Stomach (tissue), 19 donors: ENCODE measurements at places on chromosomes 6 and 20.

- peak; percentile 70 for DNase-seq
These were observed 3.3 kb downstream of the PLN start for GRCh38 chr6:118551063-118552053.

DNA sequence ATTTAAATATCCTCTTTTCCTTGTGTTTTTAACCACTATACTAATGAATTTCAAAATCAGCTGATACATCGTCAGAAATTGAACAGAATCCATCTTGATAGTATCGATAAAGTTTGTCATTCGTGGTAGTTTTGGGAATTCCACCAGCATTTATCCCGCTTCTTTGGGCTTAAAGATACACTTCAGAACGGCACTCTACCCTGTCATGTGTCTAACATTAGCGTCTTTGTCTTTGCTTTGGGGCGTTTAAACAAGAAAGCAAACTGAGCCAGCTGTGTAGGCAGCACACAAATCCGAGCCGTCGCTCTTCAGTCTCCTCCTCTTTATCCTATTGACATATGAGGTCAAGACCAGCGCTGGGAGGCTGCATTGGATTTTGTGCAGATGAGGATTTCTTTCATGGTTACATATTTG, 27.5 kb upstream of the NHSL1 start:
- peak; percentile 64 for DNase-seq

GRCh38 chr6:41549673-41550072, 3.5 kb downstream of the FOXP4 start:
- no peak for DNase-seq

- DNase-seq = no peak
These were observed 189.0 kb upstream of the ASCC3 start for GRCh38 chr6:101070044-101070608.

GRCh38 chr6:161223646-161224045, 50.2 kb downstream of the AGPAT4 start:
- no peak for DNase-seq

GRCh38 chr6:143961886-143962878, 45.9 kb downstream of the PLAGL1 start:
- DNase-seq = no peak

GRCh38 chr6:111129013-111129412, 41.7 kb downstream of the SLC16A10 start:
- peak; percentile 65 for DNase-seq

GRCh38 chr20:51237278-51237677, 214.4 kb upstream of the KCNG1 start:
- DNase-seq = no peak

- no peak for DNase-seq
These were observed 57.4 kb upstream of the FOXC1 start for GRCh38 chr6:1552296-1552761.

DNA sequence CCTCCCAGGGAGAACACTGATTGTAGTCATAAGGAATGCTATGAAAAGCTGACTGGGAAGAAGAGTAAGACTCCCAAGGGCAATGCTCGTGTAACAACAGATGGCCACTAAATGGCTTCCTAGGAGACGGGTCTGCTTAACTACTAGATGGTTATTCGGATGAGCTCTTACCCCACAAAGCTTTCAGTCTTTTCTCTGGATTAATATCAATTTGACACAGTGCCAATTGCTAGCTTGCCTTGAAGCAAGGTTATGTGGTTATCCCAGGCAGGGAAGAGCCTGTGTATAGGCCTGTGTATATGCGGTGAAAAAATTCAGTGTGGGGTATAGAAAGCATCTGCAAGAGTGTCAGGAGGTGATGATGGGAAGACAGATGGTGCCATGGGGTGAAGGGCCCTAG, 86.4 kb upstream of the NOX3 start:
- no peak for DNase-seq

DNA sequence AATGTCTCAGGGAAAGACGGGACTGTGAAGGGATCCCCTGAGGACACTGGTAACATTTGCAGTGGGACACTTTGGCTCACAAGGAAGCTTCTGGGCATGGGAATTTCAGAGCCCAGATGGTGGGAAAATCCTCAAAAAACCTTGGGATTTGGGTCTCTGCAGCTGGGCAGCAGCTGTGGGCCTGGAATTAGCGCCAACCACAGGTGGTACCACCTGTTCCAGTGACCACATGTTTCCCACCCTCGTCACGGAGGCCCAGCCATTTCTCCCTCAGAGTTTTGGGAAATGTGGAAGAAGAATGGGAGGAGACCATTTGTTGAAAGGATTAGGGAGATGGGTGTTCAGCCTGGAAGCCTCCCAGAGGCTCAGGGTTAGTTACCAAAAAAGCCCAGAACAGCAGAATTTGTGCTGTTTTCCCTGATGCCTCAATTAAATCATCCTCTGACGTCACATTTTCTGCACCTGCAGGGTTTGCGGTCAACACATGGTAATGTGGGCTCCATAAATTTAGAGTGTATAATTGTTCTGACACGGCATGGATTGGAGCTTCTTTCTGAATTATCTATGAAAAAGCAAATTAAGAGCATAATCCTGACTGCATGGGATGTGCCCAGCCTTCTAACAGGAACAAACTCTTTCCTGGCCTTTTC, 34.4 kb downstream of the EDN3 start:
- no peak for DNase-seq

GRCh38 chr20:18090044-18090443, 32.3 kb upstream of the OVOL2 start:
- no peak for DNase-seq

- DNase-seq = no peak
These were observed 14.0 kb downstream of the SMLR1 start for GRCh38 chr6:130841128-130841728.

DNA sequence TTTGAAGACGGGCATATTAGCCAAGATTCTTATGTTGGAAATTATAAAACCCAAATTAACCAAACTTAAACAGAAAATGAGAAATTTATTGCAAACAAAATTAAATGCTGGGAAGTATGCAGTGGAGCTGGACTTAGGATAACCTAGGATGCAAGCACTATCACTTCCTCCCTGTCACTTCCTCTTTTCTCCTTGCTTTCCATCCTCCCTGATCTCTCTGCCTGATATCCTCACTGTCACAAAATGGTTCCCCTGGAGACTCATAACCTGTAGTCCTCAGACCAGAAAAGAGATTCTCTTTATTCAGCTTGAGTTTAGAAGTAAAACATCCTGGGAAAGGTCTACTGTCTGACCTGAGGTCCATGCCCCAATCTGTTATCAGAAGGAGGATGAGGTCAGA, 7.4 kb upstream of the KLHL32 start:
- DNase-seq = no peak

DNA sequence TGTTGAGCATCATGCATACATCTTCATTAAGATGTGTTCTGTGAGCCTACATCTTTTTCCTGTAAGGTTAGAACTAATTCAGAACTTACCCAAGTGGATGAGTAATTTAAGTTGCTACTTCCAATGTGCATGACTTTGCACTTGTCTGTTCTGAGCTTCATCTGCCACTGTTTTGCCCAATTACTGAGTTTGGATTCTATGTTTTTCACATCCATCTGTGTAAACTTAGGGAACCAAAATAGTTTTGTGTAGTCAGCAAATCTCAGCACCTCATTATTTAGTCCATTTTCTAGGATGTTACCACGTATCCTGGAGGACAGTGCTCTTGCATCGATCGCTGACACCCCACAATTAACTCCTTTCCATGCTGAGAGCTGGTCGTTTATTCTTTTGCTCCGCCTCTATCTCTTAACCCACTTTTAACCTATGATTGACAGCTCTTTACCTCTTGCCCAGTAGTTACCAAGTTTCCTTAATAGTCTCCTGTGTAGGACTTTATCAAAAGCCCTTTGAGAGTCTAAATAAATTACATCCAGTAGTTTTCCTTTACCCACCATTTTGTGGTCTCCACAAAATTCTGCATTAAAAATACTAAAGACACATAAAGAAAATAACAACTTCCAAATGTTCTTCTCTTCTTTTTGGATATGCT, 44.2 kb upstream of the CITED2 start:
- no peak for DNase-seq

DNA sequence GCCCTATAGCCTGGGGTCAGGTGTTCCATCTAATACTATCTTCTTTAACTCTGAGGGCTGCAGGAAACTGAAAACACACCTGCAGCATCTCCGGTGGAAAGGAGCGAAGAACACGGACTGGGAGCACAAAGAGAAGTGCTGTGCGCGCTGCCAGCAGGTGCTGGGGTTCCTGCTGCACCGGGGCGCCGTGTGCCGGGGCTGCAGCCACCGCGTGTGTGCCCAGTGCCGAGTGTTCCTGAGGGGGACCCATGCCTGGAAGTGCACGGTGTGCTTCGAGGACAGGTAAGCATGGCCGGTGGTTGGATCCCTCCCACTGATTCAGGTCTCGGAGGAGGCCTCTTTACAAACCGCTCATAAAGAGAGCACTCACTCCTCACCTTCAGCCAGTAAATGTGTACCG, 15.5 kb downstream of the SYTL3 start:
- DNase-seq = no peak

GRCh38 chr20:21501184-21501583, 12.7 kb downstream of the NKX2-2 start:
- DNase-seq = no peak

GRCh38 chr6:90411292-90411781, 114.7 kb upstream of the BACH2 start:
- no peak for DNase-seq

DNA sequence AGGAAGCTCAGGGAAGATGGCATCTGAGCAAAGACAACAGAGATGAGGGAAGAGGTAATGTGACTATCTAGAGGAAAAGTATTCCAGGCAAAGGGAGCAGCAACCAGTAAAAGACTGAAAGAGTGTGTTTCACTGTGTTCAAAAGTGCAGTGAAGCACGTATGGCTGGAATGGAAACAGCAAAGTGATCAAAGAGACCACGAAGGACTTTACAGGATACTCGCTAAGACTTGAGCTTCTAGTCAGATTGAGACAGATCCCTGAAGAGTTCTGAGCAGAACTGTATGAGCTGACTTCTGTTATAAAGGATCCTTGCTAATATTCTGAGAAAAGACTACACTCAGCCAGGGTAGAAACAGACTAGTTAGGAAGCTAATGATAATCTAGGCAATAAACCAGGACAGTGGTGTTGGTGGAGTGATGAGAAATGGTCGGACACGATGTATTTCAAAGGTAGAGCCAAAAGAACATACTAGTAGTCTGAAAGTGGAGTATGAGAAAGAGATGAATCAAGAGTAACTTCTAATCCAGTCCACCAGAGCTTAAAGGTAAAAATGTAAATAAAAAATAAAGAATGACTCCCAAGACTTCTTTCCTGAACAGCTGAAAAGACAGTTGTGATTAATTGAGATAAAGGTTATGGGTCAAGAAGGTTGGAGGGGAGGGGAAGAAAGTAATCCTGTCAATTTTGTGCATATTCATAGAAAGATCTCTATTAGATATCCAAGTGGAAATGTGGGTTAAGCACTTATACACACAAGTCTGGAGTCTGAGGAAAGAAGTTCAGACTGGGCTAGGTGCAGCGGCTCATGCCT, 14.2 kb downstream of the SEC63 start:
- no peak for DNase-seq

DNA sequence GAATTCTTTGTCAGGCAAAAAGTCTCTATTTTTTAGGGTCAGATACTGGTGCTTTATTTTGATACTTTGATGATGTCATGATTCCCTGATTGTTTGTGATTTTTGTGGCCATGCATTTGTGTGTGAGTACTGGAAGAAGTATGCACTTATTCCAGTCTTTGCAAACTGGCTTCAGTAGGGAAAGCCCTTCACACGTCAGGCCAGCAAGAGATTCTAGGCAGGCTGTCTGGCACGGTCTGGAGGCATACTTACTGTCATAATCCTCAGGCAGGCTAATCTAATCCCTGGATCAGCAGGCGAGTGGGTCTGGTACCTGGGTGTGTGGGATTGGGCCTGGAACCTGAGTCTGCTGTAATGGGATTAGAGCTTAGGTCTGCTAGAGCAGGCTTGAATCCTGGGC, 391.8 kb upstream of the MMS22L start:
- DNase-seq = no peak

DNA sequence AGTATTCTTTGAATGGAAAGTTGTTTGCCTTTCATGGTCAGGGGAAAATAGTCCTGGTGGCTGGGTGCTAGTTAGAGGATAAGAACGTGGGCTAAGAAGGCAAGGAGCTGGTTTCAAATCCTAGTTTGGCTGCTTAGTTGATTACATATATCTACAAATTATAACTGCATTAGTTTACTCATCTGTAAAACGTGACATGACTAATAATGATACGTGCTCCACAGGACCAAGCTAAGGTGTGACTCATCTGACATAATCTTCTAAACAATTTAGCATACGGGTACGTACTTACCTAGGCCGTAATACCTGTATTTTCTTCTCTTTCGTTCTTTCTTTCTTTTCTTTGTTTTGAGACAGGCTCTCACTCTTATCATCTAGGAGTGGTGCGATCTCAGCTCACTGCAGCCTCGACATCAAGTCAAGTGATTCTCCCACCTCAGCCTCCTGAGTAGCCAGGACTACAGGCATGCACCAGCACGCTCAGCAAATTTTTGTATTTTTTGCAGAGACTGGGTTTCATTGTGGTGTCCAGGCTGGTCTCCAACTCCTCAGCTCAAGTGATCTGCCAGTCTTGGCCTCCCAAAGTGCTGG, 1274.2 kb upstream of the GJE1 start:
- DNase-seq = no peak

GRCh38 chr20:15616626-15617025, 956.6 kb downstream of the KIF16B start:
- no peak for DNase-seq

- DNase-seq = peak; percentile 72
These were observed 23.1 kb upstream of the MROH8 start for GRCh38 chr20:37202267-37202943.

- DNase-seq = peak; percentile 84
These were observed 50.9 kb upstream of the DACT2 start for GRCh38 chr6:168370310-168370991.

- no peak for DNase-seq
These were observed 10.4 kb downstream of the FAM110A start for GRCh38 chr20:843912-844311.

DNA sequence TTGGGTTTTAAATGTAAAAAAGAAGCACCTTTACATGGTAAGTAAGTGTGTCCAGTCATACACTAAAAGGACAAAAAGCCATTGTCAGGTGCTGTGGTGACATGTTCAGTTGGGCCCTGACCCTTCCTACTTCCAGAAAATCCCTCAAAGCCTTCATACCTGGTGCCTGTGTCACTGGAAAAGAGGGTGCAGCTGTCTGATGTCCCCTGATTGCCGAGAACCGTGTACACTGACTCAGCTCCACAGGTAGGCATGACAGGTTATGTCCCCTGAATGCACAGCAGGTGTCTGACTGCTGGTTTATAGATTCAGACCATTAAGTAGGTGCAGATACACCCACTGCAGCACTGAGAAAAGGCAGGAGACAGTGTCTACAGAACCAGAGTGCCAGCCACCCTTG, 99.1 kb downstream of the FOXC1 start:
- DNase-seq = no peak
